ENCODE measurements at places on chromosomes 3 and 15.

DNA sequence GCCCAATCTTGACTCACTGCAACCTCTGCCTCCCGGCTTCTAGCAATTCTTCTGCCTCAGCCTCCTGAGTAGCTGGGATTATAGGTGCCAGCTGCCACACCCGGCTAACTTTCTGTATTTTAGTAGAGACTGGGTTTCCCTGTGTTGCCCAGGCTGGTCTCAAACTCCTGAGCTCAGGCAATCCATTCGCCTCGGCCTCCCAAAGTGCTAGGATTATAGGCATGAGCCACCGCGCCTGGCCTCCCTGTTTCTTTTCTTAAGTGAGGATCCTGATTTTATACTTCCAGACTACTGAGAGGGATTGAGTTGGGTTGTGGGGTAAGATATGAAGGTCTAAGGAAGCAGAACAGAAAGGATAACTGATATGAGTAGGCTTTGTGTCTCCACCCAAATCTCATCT lies 106.8 kb downstream of the CNTN3 start:
- no peak for DNase-seq

DNA sequence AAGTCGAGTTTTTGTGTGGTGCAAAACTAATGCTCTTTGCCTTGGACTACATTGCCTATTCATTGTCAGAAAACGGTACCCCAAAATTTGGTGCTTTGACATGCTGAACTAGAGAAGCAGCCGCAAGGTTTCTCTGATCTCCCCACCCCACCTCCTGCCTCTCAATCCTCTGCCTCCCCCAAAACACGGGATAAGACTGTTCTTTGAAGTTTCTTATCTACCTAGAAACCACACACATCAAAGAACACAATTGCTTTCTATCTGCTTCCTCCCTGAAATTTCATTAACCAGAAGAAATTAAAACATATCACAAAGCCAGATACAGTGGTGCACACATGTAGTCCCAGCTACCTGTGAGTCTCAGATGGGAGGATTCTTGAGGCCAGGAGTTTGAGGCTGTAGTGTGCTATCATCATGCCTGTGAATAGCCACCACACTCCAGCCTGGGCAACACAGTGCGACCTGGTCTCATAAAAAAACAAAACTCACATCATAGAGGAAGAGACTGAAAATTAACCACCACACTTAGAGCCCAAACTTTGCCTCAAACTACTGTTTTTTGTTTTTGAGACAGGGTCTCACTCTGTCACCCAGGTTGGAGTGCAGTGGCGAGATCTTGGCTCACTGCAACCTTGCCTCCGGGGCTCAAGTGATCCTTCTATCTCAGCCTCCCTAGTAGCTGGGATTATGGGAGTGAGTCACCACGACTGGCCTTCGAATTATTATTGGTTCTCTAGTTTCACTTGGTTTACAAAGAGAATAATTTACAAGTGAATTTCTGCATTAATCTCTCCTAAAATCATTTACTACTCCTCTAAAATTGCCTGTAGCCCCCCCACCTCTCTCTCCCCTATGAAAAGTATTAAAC lies 2.7 kb upstream of the PCNP start:
- DNase-seq = no peak

DNA sequence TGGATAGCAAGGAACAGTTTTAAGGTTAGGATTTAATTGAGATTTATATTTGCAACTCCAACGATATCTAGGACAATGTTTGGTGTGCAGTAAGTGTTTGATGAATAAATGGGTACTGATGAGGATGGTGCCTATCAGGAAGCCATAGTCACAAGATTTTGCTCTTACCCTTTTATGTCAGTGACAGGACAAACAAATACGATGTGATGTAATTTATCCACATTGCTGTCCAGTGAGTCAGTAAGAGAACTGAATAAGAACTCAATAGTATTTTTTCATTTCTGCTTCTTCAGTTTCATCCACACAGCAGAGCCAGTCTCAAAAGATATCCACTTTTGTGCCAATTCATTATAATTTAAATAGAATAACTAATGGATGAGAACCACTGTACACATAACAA lies 18.5 kb downstream of the C3orf85 start:
- no peak for DNase-seq

- no peak for DNase-seq
These were observed 242.0 kb downstream of the TUSC7 start for GRCh38 chr3:116951610-116952009.

- DNase-seq = no peak
These were observed 12.5 kb downstream of the ARPP21 start for GRCh38 chr3:35651851-35652250.

DNA sequence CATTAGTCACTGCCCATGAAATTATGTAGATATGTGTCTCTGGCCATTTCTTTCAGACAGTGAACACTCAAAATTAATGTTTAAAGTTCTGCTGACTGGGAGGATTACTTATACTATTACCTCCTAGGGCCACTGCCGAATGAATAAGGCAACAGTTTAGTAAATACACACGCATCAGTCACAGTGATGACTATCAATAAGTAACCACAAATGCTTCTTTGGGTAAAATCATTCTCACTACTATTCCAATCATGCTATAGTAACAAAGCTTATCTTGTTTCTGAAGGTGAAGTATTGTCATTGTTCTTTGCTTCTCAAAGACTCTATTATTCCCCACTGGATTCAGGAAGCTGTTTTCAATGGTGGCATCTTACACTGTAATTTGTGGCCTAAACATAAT lies 478.8 kb downstream of the EPHA3 start:
- no peak for DNase-seq

DNA sequence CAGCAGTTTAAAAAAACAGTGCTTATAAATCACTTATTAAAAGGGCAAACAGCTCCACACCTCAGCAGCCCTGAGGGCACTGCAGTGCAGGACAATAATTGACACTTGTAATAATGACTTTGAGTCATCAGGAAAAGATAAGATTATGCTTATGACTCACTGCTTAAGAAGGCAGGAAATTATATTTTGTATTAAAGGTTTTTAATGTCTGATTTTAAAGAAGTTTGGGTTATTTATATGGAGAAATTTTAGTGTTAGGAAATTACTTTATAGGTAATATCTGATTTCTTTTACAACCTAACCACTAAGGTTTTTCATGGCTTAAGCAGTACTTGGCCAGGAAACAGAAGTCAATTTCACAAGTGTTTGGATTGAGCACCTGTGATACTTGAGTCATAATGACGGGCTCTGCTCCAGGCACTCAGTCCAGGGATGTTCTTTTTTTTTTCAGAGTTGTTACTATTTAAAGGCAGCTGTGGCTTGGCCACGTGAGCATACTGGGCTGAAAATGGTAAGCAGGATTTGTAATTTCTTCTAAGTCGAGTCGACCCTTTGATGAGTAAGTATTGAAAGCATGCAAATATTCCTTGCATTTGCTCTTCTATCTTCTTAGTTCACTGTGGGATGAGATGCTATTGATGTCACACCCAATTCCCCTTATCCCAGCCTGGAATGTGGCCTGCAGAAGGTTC lies 21.6 kb upstream of the SLC6A20 start:
- DNase-seq = no peak

GRCh38 chr3:27426926-27427325 lies 57.3 kb downstream of the SLC4A7 start:
- no peak for DNase-seq
